ENCODE measurements at places on chromosomes 4 and X. TPM values are rescaled to one million over a fixed set of nuclear protein-coding genes. Genes with fewer than 3 reads are reported as not detected.

The PAGE4 gene
- total RNA-seq, result 2.6 TPM

The CXorf49 gene
- not detected for total RNA-seq

The KLHL5 gene
- total RNA-seq, result 30.8 TPM

The TREX2 gene
- total RNA-seq, result 0.72 TPM

The ARAP2 gene
- 39.2 TPM for total RNA-seq

The HSFX3 gene
- not detected for total RNA-seq

The SUPT20HL2 gene
- total RNA-seq, result 3.4 TPM

The SOWAHB gene
- total RNA-seq, result 7.2 TPM

The CXCL10 gene
- total RNA-seq, result not detected

The HSFX2 gene
- total RNA-seq, result 0.96 TPM

The DRD5 gene
- 0.96 TPM for total RNA-seq

The SPACA5 gene
- total RNA-seq, result not detected

The NEK1 gene
- total RNA-seq, result 23.4 TPM

The ART3 gene
- 0.48 TPM for total RNA-seq
